ENCODE measurements at places on chromosomes 1 and 21.

DNA sequence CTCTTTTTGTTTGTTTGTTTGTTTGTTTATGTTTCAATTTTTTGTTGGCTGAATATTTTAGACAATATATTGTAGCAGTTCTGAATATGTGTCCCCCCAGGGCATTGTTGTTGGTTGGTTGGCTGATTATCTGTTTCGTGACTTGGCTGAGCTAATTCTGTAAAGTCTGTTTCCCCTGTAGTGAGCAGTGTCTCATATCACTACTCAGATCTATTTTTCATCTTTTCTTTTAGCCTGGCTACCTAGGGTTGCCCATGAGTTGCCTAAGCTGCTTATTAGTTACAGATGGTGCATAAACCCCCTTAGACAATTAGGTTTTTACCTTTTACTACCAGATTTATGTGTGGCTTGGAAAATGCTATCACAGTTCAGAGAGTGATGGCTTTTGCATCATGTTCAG, 32.3 kb downstream of the CFAP57 start:
- no peak for DNase-seq

DNA sequence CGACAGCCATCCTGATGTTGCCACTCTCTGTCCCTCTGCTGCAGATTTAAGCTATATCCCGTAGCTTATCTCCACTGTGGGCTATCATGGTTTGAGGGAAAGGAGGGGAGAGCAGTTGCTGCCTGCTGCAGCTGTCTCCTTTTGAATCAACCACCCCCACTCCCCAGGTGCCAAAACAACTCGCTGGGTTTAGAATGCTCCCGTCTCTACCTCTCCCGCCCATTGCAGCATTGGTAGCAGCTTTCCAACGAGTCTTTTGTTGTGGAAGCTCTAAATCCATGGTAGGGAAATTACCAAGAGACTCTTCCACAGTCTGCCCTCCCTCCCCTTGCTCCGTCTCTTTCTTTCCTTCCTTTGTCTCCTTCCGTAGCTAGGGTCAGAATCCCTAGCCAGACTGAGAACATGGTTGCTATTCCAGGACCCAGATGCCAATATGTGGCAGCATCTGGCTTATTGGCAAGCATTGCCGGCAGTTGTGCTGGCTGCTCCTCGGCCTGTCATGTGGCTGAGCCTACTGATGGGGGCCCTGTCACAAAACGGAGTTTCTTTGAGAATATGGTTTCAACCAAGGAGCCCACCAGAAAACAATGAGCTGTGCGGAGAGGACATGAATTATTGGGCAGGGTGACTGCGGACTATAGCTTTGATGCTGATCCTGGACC, 230.7 kb downstream of the RPS6KC1 start:
- DNase-seq, result no peak

GRCh38 chr1:39332291-39332690, 127.8 kb downstream of the MACF1 start:
- DNase-seq, result no peak

DNA sequence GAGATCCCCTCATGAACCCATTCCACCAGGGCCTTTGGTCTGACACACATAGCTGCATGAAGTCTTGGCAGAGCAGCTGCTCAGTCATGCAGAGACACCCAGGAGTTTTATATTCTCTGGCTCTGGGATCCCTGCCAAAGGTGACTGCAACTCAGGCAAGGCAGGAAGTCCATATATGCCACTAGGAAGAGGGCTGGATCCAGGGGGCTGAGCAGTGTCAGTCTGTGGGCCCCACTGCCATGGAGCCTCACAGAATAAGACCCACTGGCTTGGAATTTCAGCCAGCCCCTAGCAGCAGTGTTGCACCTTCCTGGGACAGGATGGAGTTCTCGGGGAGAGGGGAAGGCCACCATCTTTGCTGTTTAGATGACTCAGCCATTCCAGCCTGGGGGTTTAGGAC, 199.7 kb downstream of the TBX15 start:
- DNase-seq, result no peak

DNA sequence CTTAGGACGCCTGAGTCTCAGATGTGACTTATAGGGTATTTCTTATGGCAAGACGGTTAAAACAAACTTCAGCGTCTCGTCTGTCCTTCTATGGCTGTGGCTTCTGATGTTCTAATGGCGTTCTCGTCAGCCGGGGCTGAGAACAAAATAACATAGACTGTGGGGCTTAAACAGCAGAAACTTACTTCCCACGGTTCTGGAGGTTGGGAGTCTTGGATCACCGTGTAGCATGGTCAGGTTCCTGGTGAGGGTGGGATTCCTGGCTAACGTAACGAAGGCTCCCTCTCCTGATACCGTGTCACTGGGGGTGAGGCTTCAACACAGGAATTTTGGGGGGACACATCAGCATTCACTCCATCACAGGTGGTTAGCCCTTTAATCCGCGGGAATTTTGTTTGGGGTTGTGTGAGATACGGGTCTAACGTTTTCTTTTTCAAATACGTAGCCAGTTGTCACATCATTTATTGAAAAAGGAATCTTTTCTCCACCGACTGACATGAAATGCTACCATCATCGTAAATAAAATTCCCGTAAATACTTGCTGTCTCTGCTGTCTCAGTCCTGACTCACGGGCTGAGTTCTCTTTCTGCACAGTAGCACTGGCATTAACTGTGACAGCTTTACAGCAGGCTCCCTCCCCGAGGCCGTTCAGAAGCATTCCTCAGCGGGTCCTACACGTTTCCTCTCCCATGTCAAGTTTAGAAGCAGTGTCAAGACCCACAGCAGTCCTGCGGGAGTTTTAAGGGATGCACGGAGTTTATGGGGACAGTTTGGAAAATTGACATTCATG, 8.1 kb upstream of the POFUT2 start:
- DNase-seq, result no peak

DNA sequence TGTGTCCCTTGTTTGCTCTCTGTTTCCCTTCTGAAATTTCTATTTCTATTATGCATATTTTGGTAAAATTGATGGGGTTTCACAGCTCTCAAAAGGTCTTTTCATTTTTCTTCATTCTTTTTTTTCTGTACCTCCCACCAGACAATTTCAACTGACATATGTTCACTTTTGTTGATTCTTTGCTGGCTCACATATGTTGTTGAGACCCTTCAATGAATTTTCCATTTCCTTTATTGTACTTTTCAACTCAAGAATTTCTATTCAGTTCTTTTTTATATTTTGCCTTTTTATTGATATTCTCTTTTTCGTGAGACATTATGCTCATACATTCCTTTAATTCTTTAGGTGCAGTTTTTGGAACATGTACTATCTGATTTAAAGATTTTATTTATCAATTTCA, 102.6 kb upstream of the GRIK1 start:
- DNase-seq, result no peak
